Activated T-cell treated with anti-CD3 and anti-CD28 coated beads, Interleukin-2, amount 50 U/mL, for 1 hour (primary cell): ENCODE measurements at places on chromosomes 4 and X.

DNA sequence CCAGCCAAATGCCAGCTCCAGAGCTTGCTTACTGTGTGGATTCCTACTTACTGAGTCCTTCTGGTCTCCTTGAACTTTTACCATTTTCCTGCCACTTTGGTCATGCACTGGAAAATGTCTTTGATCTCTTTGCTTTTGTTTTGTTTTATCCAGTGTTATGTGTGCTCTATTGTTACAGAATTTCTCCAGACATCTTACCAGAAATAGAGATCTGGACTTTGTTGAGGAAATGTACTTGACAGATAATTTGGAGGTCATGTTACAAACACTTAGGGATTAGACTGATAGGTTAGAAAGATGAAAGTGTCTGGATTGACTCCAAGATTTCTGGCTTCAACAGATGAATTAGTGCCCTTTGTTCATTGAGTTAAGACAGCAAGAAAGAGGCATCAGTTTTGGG is 5.7 kb upstream of the ZNF330 start:
- no peak for DNase-seq

DNA sequence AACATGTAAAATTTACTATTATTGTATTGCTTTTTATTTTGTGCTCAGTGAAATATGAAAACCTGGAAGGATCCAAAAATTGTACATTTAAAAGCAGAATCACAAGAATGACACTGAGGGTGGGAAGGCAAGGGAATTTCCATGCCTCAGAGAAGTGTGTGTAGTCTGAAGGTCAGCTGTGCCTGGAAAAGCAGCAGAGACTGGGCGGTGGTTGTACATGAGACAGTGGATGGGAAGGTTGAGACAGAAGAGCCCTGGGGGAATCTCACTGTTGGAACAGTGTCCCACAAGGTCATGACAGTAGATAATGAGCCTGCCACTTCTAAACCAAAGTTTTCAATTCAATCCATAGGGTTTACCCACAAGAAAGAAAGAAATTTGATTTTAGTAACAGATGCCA is 17.1 kb upstream of the ANTXR2 start:
- no peak for DNase-seq

GRCh38 chr4:1404573-1405253 is 1.5 kb downstream of the NKX1-1 start:
- peak; percentile 4 for DNase-seq

GRCh38 chrX:44569122-44569521 is 26.5 kb upstream of the FUNDC1 start:
- DNase-seq, result no peak

DNA sequence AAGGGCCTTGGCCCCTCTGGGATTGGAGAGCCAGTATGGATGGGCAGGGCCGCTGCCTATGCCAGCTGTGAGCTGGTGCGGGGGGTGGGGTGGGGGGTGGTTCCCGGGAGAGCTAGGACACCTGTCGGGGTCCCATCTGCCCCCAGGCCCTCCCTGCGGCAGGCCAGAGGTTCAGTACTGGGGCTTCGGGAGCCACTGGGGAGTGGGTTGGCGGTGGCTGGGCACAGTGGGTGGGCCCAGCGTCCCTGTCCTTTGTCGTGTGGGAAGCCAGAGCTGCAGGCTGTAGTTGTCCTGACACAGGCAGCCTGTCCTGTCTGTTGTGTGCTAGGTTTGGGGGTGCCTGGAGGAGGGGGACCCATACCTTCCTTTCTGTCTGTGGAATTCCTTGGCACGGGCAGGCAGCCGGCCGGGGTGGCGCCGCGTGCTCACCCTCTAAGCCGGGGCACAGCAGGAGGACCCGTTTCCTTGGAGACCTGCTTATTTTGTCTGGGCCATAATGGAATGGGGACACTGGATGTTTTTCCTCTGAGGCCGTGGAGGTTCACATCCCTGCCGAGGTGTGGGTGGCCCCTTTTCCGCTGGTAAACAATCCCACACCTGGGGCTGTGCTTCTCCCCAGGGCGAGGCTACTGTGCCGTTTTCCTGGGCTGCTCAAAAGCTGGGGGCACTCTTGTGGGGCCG is 14.8 kb downstream of the DOK7 start:
- DNase-seq, result no peak

DNA sequence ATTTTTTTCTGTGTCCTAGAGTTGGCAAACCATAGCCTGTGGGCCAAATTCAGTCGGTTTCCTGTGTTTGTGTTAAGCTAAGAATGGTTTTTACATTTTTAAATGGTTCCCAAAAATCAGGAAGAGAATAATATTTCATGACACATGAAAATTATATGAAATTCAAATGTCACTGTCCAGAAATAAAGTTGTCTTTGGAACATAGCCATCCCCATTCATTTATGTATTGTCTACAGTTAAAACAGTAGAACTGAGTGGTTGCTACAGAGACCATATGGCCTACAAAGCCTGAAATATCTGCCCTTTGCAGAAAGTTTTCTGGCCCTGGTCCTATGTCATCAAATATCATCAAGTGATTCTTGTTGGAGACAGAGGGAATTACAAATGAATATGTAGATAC is 15.5 kb downstream of the FRMPD4 start:
- no peak for DNase-seq

DNA sequence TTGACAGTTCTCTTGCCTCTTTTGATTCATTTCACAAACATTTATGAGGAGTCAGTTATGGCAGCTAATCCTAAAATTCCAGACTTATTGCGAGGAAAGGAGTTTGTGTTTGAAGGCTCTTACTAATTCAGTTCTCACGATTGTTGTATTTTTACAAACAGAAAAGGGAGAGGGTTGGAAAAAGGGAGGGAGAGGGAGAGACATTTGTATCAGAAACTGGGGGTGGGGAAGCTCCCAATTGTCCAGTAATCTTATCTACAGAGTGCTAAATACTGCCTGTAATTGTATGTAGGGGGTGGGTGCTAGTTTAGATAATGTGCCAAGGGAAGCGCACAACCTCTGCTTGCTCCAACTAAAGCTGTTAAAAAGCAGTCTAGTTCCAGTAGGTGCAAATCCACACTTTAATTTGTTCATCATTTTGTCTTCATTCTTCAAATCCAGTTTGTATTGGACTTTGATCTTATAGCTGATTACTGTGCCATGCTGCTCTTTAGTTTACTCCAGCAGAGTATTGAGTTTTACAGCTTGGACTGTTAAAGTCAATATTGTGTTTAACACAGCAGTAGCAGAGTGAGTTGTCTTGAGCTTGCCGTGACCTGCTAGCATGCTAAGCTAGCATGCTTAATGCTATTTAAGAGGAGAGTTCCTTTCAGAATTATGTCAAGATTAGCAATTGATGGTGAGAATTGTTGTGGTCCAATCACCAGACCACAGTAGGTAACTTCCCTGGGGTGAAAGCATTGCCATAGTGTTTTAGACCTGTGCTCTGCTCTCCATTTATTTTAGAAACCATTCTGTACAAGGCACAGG is 13.9 kb downstream of the FNIP2 start:
- no peak for DNase-seq

GRCh38 chr4:684623-685327 is 4.2 kb downstream of the SLC49A3 start:
- DNase-seq, result no peak

DNA sequence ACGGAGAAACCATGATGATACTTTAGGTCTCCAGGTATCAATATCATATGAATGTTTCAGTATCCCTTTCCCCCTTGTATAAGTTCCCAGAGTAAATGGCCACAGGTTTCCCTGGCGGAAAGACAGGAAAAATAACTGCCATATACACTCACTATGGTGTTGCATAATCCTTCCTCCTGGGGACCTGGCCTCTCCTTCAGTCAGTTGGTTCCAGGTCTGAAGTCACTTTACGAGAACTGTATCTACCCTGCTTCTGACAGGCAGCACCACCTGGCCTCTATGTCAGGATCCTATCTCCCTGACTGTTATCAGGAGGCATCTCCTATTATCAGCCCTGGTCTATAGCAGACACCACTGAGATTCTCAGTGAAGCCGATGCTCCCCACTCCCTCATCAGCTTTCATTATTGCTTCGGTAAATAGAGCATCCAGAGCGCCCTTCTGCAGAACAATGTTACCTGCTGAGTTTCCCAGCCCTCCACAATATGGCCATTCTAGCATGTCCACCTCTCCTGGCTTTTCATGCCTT is 22.6 kb downstream of the HAUS3 start:
- no peak for DNase-seq

DNA sequence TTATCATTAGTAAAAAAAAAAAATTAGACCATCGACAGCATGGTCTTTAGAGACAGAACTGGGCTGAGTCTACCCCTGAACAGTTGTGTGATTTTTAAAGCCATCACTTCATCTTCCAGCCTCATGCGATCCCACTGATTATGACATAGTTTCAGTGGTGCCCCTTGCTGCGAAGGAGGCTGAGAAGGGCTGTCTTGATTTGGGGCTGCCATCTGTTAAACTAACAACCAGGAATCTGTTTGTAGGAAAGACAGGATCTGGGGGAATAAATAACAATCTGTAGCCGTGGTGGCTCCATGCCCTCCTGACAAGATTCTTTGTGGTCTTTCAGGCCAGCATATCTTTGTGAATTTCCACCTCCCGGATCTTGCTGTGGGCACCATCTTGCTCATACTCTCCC is 17.1 kb downstream of the SLC34A2 start:
- no peak for DNase-seq

- DNase-seq, result no peak
These were observed 6.5 kb downstream of the ATP5ME start for GRCh38 chr4:667545-667925.

GRCh38 chr4:144732584-144733428 is 86.8 kb downstream of the HHIP start:
- no peak for DNase-seq

- no peak for DNase-seq
These were observed 127.3 kb upstream of the PACRGL start for GRCh38 chr4:20572976-20573375.
